Thymus (tissue), 14 donors: ENCODE measurements at places on chromosomes 12 and 14. TPM values are rescaled to one million over a fixed set of nuclear protein-coding genes. Genes with fewer than 3 reads are reported as not detected.
A peak's percentile ranks its signal among the peaks of the same experiment; 100 is the strongest.

GRCh38 chr12:49536526-49537071 lies 2.2 kb upstream of the KCNH3 start:
- no peak for DNase-seq
- H3K4me1 ChIP-seq, result peaks cover 13% of the 10 kb centered on the region
- H3K4me3 ChIP-seq, result no peak overlapping the region
- peaks cover 44% of the 10 kb centered on the region for H3K27me3 ChIP-seq
- H3K36me3 ChIP-seq, result no peaks in the 10 kb centered on the region

GRCh38 chr14:61610900-61611299 lies 84.4 kb upstream of the HIF1A start:
- peaks cover 9% of the 10 kb centered on the region for H3K4me1 ChIP-seq
- H3K36me3 ChIP-seq, result no peaks in the 10 kb centered on the region
- no peak overlapping the region for H3K4me3 ChIP-seq

GRCh38 chr14:98890556-98891340 lies 381.2 kb downstream of the BCL11B start:
- peaks cover 10% of the 10 kb centered on the region for H3K4me1 ChIP-seq
- H3K36me3 ChIP-seq, result no peaks in the 10 kb centered on the region
- H3K4me3 ChIP-seq, result no peak overlapping the region

DNA sequence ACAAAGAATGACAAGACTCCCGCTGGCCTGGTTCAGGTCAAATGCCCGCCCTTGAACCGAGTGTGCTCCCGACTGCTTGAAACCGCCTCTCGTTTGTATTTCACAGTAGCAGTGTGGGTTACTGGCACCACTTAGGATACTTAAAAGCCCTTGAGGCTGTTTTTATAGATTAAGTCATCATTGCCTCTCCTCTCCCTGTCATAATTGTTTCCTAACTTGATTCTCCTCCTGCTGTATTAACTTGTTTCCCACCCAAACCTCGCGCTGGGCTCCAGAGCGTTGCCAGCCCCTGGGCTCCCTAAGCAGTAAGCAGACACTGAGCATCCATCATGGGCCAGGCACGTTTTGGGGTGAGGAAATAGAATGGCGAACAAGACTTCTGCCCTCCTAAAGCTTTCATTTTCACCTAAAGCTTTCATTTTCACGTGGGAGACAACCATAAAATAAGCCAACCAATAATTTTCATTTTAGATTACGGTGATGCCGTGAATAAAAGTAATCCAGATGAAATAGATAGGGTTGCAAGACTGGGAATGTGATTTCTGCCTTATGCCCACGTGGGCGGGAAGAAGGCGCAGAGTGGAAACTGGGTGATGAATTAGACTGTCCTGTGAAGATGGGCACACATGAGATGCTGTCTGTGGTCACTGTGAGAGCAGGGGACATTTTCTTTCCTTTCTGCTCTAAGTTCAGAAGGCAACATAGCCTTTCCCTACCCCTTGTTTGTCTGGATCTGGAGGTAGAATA lies 97.5 kb downstream of the PPP2R5C start:
- H3K27me3 ChIP-seq, result no peaks in the 10 kb centered on the region
- peaks cover 6% of the 10 kb centered on the region for H3K4me1 ChIP-seq
- H3K4me3 ChIP-seq, result no peak overlapping the region
- no peak for DNase-seq

DNA sequence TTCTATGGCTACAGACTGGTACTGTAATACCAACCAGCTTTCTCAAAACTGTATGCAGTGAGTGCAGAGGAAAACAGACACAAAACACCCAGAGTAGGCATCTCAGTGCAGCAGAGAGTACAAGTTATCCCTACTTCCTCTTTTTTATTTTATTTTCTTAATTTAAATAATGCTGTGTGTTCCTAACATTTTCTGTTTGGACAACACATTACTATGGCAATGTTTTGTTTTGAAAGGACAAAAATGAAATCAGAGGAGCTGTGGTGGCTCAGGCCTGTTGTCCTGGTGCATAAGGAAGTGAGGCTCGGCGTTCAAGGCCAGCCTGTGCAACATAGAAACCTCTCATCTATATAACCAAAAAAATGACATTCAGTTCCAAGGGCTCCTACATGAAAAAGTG lies 33.7 kb upstream of the SELPLG start:
- no peak overlapping the region for H3K27ac ChIP-seq
- no peaks in the 10 kb centered on the region for H3K4me1 ChIP-seq
- H3K27me3 ChIP-seq, result no peaks in the 10 kb centered on the region
- no peak for DNase-seq

GRCh38 chr12:48351022-48351708 lies 446 bp upstream of the ZNF641 start:
- peaks cover 20% of the 10 kb centered on the region for H3K36me3 ChIP-seq
- no peak for DNase-seq
- no peaks in the 10 kb centered on the region for H3K27me3 ChIP-seq
- H3K27ac ChIP-seq, result peak overlapping the region; percentile 50

GRCh38 chr12:11654802-11655201 lies 5.3 kb downstream of the ETV6 start:
- H3K4me3 ChIP-seq, result peak overlapping the region; percentile 29
- no peaks in the 10 kb centered on the region for H3K27me3 ChIP-seq
- no peak for DNase-seq
- no peaks in the 10 kb centered on the region for H3K36me3 ChIP-seq
- peak overlapping the region; percentile 84 for H3K27ac ChIP-seq

- no peak overlapping the region for H3K4me3 ChIP-seq
- no peaks in the 10 kb centered on the region for H3K36me3 ChIP-seq
- H3K4me1 ChIP-seq, result no peaks in the 10 kb centered on the region
Measured at GRCh38 chr14:63454436-63454835, 88.7 kb downstream of the PPP2R5E start.

DNA sequence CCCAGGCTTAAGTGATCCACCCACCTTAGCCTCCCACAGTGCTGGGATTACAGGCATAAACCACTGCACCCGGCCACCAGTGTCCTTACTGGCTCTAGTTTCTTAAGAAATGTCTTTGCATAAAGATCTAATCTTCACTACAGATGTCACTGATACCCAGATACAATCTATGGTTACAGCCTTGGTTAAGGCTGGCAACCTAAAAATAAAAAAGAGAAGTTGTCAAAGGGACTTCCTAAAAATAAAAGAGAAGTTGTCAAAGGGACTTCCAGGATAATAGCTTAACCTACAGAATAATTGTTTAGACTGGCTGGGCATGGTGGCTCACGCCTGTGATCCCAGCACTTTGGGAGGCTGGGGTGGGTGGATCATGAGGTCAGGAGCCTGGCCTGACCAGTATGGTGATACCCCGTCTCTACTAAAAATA lies 27.6 kb downstream of the ETFBKMT start:
- no peaks in the 10 kb centered on the region for H3K27me3 ChIP-seq
- H3K4me1 ChIP-seq, result no peaks in the 10 kb centered on the region
- no peak overlapping the region for H3K4me3 ChIP-seq

DNA sequence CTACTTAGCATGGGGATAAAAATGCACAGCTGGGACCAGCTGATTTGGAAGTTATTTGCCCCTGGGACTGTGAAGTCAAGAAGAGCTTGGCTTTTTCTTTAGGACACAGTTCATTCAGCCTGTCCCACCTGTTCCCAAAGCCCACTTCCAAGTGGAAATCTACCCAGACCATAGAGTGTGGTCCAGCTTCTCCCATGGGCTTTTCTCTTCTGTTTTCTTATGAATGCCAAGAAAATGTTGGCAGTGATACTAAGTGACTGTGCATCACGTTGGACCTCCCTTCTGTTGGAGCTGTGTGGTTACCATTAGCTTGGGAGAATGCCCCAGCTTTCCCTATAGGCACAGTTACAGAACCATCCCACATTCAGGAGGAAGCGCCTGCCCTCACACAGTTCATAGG lies 89.4 kb downstream of the NT5DC3 start:
- no peaks in the 10 kb centered on the region for H3K4me1 ChIP-seq
- H3K36me3 ChIP-seq, result no peaks in the 10 kb centered on the region
- H3K27ac ChIP-seq, result no peak overlapping the region
- no peak for DNase-seq
- H3K27me3 ChIP-seq, result no peaks in the 10 kb centered on the region

DNA sequence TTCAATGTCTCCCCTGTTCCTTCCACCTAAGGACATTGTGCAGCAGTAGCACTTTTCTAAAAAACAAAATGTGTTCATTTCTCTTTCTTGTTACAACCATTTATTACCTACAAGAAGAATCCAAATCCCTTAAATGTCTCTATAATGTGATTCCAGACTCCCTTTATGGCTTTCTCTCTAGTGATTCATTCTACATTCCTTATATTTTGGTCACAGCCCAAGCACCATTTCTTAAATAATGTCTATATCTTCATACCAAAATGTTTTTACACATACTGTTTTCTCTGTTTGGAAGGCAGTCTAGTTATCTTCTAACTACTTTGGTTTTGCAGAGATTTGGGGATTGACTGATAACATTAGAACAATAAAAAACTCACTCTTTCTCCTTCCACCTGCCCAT lies 1037.3 kb upstream of the FLRT2 start:
- no peaks in the 10 kb centered on the region for H3K4me1 ChIP-seq
- H3K27ac ChIP-seq, result no peak overlapping the region
- H3K27me3 ChIP-seq, result no peaks in the 10 kb centered on the region

PLEKHH1 gene
- total RNA-seq, result 2.0 TPM

CDKL1 gene
- total RNA-seq, result 3.3 TPM

SLC4A8 gene
- total RNA-seq, result 1.7 TPM

LMBR1L gene
- total RNA-seq, result 35.1 TPM
